GM12878 (cell line): ENCODE measurements at places on chromosomes 6 and 20. TPM values are rescaled to one million over a fixed set of nuclear protein-coding genes. Genes with fewer than 3 reads are reported as not detected.
A peak's percentile ranks its signal among the peaks of the same experiment; 100 is the strongest.

DNA sequence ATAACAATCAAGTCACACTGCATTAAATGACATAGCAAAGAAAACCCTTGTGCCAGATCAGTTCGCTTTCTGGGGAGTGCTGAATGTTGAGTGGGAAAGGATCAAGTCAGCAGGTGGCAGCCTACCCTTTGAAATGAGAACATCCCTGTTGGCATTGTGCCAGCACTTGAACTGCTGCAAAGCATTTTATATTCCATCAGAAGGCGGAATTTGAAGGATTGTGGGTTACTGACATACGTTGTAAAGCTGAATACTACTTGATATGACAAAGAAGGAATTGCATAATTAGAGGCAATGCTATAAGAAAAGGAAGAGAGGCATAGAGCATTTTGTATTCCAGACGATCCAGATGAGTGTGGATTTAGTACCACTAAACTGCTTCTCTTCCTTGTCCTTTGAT lies 26.5 kb downstream of the BCKDHB start:
- DNase-seq, result no peak

Gene ZC2HC1B
- 0.36 and 0.40 TPM in 2 replicates for total RNA-seq

GRCh38 chr6:91453224-91453878 lies 866.5 kb upstream of the MAP3K7 start:
- no peak for DNase-seq

- DNase-seq, result no peak
Measured at GRCh38 chr20:23071996-23072395, 14.1 kb downstream of the CD93 start.

DNA sequence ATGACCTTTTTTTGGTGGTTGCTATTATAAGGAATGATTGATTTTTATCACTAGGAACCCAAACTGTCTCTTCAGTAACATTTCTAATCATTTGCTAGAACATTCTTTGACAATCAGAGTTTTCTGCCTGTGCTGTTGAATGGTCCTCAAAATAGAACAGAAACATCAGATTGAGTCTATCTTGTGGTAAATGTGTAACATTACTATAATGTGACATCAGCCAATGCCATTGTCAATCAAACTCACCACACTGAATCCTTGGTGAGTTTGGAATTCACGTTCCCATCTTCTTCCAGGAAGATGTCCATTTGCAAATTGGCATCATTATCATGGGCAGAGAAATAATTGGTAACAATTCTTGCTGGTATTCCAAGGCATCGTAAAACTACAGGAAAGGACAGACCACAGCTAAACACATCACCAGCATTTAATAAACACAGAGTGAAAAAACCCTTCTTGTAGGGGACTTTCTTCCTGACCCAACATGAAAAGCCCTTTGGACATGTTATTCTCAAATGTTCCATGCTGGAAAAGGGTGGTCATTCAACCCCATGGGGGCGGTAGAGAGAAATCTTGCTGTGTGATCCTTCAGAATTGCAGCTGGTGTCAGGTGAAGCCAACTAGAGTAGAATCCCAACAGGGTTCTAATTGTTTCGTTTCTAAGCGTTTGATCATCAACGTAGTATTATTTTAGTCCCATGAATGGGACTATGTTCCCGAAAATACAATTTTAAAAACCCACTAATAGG lies 98.5 kb downstream of the F13A1 start:
- DNase-seq, result no peak

DNA sequence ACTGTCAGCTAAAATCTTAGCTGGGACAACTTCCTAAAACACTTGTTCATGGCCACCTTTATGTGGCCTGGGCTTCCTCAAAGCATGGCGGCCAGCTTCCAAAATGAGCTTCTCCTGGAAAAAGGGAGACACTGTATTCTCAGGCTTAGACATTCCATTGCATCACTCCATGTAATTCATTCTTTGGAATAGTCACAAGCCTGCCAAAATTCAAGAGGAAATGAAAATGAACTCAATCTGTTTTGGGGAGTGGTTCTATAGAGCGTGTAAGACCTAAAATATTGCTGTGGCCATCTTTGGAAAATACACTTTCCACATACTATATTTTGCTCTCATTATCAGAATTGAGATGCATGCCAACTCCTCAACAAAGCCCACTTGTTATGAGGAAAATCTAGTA lies 687.0 kb downstream of the KIF16B start:
- no peak for DNase-seq

Gene SMLR1
- 0.08 and 0.10 TPM in 2 replicates for total RNA-seq

Gene SLC17A9
- 60.2 and 74.1 TPM in 2 replicates for total RNA-seq

- DNase-seq, result no peak
Measured at GRCh38 chr20:4041748-4042411, 26.5 kb upstream of the RNF24 start.

Gene WFDC12
- total RNA-seq, result not detected in 2 replicates

Gene DEFB124
- total RNA-seq, result not detected in 2 replicates

GRCh38 chr20:44115181-44115580 lies 71.8 kb downstream of the JPH2 start:
- no peak for DNase-seq

Gene SYTL3
- 7.1 and 8.4 TPM in 2 replicates for total RNA-seq

Gene BNIP5
- total RNA-seq, result 0.08 and 0.13 TPM in 2 replicates

Gene TSPO2
- total RNA-seq, result not detected in 2 replicates

DNA sequence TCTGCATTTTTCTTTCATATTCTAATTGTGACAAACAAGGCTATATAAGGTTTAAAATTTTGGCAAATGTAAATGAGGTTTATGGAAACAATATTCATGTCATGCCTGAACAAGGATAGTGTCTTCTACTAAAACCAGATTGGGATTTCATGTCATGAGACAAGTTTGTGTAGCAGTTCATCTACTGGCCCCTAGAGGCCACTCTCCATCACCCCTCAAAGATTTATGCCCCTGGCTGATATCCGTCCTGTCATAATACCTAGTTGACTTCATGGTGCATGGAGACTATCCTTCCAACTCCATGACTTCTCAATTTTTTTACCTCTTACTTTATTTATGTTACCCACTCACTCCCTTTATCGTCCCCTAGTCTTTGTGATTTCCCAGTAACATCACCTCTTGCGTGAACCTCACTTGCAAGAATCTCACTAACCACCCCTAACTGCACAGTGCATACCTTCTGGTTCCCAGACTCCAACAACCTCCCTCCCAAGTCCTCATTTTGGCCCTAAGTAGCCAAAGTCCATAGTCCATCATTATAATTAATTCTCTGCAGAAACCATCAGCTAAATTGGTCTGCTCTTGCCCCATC lies 179.8 kb downstream of the TASP1 start:
- DNase-seq, result no peak

GRCh38 chr6:105372142-105372848 lies 30.6 kb downstream of the PREP start:
- DNase-seq, result no peak

DNA sequence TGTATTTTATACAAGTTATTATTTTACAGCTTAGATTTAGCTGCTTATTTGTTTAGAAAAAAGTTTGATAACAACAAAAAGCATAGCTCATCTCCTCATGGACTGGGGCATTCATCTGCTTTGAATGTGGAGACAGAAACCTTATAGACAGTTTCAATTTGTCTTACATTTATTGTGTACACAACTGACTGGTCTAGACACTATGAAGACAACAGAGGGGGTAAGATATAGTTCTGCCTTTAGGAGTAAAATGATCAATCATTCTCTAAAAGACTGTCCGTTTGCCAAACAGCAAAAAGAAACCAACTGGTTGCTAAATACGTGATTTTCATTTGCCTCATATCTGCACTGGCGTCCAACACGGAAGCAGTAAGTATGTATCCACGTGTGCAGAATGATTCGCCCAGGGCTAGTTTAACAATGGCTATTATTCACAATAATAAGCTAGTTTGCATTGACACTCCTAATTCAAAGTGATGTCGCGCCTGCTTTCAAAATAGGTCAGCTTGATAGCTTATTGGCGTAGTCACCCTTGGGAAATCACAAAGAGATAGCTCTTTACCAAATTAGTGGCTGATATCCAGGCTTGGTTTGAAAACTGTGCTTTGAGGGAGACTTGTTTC lies 153.6 kb downstream of the BMP2 start:
- DNase-seq, result no peak

GRCh38 chr20:58129721-58130151 lies 98.7 kb downstream of the ANKRD60 start:
- DNase-seq, result no peak

DNA sequence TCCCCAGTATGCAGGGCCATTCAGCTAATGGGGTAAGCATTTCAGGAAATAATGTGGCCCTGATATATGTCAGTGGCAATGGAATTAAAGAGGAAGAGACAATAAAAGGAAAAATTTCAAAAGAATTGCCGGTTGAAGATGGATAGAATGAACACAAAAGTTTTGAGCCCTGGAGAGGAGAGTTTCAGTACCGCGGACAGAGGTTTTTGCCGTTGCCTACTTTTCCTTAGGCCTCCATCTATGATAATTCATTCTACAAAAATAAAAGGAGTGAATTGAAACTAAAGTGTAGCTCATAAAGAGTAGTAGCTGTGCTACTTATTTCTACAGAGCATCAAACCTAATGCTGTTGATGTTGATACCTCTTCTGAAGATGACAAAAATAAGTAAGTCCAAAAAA lies 140.7 kb downstream of the RNASET2 start:
- DNase-seq, result no peak

Gene POM121L2
- total RNA-seq, result not detected in 2 replicates

DNA sequence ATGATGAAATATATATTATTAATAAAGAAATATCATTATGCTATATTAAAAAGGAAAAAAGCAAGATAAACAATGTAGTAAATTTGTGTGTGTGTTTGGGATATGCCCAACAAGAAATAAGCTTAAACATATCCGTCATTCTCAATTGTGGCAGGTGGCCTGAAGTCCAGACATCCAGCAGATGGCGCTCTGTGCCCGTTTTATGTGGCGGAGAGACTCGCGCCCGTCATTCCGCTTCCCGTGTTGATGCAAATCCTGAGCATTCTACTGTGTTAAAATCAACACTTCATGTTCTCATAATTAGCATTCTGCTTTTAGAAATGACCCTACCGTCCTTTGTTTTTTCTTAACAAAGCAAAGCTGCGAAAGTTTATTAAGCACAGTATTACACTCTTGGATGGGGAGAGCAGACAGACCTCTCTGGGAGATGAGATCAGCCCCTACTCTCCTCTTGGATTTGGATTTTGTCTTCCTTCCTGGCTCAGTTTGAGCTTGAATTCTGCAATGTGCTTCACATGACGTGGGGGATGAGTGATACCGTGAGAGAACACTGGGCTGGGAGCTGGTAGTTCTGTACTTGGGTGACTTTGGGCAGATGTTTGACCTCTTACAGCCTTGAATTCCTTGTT lies 125.8 kb downstream of the MCHR2 start:
- peak; percentile 2 for DNase-seq

DNA sequence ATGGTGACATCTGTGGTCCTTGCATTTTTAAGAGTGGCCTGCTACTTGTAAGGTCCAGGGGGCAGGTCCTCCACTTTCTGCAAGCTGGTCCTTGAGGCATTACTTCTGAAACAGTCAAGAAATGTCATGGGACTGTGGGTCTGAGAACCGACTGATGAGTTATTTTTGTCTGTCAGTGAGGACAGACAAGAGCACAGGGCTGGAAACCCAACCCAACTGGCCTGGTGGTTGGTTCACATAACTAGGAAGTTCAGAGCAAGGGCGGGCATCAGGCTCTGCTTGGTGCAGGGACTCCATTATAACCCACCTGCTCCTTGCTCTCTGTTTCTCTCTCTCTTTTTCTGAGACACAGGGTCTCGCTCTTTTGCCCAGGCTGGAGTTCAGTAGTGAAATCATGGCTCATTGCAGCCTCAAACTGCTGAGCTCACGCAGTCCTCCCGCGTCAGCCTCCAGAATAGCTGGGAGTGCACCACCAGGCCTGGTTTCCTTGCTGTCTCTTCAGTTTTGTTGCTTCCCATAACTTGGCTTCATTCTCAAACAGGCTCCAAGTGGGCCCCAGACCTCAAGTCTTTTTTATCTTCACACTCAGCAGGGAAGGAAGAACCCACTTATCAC lies 9.2 kb downstream of the CST3 start:
- no peak for DNase-seq

DNA sequence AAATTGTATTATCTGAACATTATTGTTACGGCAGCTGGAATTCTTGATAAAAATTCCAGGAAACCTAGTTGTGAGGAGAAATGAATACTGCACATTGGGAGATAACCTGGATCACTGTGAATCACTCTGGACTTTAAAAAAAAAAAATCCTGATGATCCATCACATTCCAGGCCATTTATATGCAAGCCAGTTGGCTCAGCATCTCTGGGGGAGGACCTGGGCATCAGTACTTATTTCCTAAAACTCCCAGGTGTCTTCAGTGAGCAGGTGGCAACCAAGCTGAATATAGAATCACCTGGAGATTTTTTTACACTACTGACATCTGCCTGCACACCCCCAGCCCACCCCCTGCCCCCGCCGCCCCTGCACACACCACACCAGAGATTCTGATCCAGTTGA lies 39.1 kb upstream of the SIRT5 start:
- DNase-seq, result no peak
